NCI-H774 (cell line): ENCODE measurements at places on chromosomes 1 and 21.

DNA sequence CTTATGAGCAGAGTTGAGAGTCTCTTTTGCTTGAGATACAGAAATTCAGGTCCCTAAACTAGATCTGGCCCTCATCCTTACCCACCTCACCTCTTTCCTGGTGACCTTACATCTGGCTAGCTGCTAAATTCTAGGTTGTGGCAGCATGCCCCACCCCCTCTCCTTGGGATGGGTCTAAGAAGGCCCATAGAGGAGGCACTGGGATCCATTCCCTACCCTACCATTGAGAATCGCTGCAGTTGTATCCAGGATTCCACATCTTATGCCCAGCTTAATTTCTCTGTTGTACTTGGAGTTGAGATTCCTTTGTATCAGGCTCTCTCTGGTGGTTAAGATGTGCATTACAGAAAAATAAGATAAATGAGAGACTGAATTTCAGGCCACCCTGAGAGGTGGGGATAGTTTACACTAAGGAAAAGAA, 9.5 kb upstream of the TMEM39B start:
- peak; percentile 28 for DNase-seq

DNA sequence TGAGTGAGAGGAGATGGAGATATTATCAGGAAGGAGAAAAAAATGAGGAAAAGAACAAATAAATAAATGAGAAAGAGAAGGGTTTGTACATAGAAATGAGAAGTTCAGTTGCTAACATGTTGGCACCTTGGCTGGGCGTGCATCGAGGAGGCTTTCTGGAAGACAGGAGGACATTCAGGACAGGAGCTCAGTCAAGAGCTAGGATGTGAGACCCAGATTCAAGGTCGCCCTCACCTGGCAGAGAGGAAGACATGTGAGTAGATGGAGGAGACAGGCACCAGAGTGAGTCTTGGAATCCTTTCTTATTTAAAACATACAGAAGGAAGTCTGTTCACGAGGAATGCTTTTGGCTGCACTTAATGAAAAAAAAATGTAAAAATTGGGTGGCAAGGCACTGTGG, 640.9 kb downstream of the NPHP4 start:
- DNase-seq, result no peak

DNA sequence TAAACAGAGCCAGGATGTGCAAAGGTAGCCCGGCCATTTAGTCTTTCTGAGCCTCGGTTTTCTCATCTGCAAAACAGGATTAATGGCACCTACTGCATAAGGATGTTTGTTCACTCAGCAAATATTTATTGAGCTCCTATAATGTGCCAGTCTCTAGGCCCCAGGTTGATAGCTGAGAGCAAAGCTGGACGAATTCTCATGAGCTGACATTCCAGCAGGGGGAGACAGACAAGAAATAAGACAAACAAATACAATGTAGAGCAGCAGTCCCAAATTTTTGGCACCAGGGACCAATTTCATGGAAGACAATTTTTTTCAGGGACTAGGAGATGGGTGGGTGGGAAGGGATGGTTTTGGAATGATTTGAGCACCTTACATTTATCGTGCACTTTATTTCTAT, 74.3 kb upstream of the PAX7 start:
- no peak for DNase-seq

DNA sequence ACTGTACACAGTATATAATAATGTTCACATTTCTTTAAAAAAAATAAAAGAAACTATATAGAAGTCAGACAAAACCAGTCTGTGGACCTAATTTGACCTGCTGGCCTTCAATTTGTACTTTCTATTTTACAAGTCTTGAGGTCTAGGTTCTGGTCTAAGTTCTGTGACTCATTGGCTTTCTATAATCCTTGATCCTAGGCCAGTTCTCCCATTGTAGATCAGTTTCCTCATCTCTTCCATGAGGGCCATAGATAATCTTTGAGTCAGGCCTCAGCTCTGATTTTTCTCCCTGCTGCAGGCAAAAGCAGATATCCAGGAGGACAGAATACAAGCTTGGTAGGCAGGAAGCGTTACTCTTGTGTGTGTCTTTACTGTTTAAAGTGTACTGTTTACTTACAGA, 603.7 kb upstream of the CAMK1G start:
- DNase-seq, result no peak

- DNase-seq, result no peak
Measured at GRCh38 chr1:110538075-110538474, 19.1 kb upstream of the KCNA10 start.

GRCh38 chr1:198178615-198179014, 21.8 kb downstream of the NEK7 start:
- DNase-seq, result no peak

DNA sequence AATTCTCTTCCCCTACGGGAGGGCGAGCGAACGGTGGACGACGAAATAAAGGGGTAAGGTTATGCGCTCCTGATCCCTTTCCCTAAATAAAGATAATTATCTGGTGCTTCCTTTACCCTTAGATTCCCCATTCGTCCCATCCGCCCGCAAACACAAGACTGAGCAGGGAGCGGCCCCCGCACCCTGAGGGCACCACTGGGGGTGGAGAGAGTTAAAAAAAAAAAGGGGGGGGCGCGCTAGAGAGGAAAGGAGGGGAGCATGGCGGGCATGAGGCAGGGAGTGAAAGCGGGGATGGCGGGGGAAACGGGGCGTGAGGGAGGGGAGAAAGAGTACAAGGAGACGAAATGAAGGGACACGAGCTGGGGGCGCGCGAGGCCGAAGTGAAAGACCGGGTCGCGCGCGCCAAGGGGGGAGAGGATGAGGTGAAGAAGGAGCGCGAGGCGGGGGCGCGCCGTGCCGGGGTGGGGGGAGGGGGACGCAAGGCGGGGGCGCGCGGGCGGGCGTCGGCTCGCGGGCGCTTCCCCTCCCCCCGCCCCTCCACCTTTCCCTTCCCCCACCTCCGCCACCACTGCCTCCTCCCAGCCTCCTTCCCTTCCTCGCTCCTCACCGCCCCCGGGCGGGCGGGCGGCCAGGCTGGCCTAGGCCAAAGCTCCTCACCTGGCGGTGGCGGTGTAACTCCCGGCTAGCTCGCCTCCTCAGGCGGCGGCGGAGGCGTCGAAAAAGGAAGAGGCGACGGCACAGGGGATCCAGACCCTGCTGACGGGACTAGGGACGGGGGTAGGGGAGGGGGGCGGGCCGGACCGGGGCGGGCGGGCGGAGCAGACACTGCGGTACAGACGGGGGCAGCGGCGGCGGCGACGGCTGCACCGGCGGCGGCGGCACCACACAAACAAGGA, 448 bp downstream of the GATAD2B start:
- DNase-seq, result peak; percentile 81

DNA sequence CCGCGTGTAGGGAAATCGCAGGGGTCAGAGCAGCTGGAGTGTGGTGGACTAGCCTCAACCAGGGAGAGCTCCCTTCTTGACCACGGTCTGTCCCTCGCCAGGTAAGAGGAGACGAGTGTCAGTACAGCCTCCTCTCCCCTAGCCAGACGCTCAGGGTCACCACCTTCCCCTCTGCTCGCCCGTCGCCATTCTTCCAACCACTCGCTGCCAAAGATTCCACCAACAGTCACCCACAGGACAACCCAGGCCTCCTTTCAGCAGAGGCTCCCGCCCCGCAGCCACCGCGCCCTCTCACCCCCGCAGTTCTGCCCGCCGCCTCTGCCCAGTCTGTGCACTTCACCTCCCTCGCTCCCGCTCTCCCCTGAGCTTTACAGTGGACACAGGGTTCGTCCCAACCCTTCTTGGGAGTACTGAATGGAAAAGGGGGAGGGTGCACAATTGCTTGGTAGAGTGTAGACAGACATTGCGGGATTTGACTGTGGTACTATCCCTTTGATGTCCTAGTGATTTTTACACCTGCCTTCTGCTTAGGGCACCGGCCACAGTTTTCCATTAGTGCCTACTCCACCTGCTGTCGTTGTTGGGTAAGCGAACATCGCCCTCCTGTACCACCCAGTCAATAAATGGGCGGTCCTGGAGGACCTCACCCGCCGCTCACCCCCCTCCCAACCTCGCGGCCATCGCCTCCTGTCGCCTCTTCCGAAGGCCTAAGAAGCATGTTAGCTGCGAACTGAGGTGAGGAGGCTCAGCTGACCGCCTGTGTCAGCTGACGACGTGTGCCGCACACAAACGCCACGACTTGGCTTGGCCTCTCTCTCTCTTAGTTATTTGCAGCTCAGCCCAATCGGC, 9.2 kb upstream of the NBPF11 start:
- DNase-seq, result no peak

DNA sequence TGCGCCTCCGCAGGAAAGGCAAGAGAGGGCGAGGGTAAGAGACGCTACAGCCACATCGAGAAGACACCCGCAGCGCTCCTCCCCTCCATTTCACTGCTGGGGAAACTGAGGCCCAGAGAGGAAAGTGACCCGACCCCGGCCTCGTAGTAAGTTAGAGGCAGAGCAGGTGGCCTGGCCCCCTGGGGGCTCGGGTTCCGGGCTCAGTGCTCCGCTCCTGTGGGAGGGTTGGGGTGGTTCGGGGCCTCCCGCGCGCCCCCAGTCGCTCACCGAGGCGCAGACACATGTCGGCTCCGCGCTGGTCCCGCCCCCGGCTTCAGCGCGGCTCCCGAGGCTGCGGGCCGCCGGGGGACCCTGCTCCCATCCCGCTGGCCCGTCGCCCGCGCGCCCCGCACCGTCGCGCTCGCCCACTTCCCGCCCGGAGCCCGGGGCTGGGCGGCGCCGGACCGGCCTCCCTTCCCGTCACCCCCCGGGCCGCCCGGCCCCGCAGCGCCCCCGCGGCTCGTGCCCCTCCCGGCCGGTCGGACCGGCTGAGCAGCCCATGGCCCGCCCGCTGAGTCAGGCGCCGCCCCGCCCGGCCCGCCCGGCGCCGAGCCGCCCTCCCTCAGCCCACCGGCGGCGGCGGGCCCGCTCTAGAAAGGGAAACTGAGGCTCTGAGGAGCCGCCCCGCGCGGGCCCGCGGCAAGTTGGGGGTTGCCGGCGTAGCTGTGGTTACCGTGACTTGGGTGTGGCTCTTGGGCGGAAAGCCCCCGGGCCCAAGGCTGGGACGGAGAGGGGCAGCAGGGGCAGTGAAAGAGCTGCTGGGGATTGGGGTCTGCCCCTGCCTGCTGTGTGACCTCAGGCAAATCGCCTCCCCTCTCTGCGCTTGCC, at the start of gene TMEM54:
TMEM54 (minus strand) TSS at position 434 of the 867 bp plus-strand sequence; CDS start at position 283, 151 bp downstream.
- peak; percentile 73 for DNase-seq

- DNase-seq, result no peak
Measured at GRCh38 chr1:75345538-75346292, 211.5 kb downstream of the LHX8 start.

DNA sequence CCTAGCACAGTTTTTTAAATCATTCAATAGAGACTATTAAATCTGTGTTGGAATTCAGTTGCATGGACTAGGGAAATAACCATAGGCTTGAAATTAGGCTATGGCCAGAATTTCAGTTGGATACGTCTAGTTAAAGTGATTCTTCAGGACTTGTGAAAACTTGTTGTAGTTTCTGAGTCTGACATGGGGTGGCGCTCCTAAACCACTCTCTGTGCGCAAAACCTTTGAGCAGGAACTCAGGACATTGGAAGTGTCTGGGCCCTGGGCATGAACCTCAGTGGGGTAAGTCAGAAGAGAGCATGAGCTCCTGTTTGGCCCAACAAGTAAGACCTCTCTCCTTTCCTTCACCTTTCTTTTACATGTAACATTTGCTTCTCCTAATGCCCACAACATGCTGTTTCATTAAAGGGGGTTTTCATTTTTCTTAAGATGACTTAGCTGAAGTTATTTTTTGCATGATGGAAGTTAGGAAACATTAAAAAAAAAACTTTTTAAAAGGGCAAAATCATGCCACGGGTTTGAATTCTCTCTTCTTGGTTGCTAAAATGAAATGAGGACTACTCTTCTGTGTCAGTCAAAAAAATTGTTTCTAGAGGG, 17.1 kb upstream of the CCDC190 start:
- peak; percentile 72 for DNase-seq

- DNase-seq, result no peak
Measured at GRCh38 chr1:209364716-209365115, 218.8 kb upstream of the CAMK1G start.

DNA sequence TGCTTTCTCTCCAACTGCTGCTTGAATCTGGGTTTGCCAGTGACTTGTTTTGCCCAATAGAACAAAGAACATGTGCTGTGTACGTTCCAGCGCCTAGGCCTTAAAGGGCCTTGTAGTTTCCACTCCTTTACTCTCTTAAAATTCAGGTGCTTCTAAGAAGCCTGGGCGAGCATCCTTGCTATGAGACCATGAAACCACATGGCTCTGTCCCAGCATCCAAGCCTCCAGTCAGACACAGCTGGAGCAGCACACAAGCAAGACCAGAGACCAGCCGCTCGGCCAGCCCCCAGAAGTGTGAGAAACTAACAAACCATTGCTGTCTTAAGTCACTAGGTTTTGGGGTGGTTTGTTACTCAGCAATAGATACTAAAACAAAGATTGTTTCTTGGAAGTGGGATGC, 15.1 kb downstream of the PLEKHO1 start:
- no peak for DNase-seq

GRCh38 chr1:174572771-174573170, 125.0 kb downstream of the GPR52 start:
- no peak for DNase-seq

DNA sequence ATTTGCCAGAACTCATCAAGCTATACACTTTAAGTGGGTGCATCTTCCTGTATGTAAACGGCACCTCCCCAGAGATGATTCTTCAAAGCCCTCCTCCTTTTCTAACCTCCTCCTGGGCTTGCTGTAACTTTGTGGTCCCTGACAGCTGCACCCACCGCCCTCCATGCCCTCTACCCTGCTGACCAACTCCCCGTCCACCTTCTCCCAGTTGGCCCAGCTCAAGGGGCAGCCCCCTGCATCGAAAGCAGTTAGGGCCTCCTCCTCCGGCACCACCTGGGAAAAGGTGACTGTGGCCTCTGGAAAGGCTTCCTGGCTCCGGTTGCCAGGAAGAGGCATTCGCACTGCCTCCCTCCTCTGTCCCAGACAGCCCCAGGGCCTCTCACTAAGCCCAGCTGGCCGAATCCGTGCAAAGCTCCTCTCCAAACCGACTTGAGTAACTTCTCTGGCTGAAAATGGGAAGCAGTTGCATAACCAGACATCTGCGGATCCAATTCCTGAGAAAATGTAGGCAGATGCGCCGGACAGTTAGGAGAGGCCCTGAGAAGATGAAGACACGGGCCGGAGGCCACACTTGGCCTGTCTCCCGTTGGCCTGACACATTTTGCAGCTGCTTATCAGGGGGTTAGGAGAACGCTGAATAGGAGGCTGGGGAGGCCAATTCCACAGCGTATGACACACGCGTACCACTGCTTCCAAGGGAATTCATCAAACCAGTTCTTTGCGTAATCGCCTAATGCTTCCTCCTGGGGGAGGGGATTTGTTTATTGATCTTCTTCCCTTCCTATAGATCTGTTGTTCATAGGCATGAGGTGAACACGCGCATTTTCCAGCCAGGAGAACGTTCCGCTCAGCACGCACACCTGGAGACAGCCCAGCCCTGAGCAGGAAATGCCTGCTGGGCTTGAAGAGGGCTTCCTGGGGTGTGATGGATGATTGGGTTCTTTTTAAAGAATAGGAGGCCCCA, 48.7 kb upstream of the COL6A2 start:
- no peak for DNase-seq

DNA sequence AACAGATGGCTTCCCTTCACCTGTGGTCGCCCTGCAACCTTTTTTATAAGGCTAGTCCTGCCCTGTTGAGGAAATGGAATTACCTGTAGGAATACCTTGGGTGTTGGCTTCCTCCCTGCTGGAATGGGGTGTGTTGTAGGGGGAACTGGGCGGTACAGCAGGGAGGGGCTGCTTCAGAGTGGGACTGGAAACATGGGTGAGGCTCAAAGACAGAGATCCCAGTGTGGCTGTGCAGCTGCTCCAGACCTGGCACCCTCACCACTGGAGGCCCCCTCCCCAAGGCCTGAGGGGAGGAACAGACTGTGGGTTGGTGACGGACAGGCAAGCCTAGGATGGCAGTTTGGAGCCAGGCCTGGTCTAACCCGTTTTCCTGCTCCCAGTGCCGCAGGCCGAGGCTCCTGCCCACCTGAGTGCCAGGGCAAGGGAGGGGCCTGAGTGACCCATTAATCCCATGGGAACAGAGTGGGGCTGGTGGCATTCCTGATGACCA, 4.5 kb downstream of the EFNA3 start:
- DNase-seq, result no peak
